CD4-positive, alpha-beta T cell treated with Interleukin-1 beta for 1 hour (primary cell): ENCODE measurements at places on chromosomes 3 and 15.

DNA sequence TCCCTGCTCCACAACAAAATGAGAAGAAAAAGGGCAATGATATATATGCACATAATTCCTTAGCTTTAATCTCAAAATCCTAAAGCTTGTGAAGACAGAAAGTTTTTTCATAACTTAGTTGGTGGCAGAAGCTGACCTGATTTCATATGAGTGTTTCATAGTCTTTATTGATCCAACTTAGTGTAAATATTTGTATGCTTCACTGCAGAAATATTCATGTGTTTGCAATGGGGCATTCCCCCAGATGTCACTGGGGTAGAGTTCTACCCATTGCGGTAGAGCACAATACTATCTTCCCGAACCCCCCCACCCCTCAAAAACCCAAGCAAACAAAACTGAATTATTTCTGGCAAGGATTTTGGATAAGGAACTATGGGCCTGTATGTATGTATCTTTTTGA, 221.2 kb downstream of the THRB start:
- no peak for DNase-seq

- DNase-seq: peak; percentile 10
Measured at GRCh38 chr3:153090973-153091372, 71.1 kb upstream of the RAP2B start.

- no peak for DNase-seq
Measured at GRCh38 chr3:54506603-54507002, 384.3 kb downstream of the CACNA2D3 start.

GRCh38 chr15:72387741-72388140, 10.4 kb upstream of the TMEM202 start:
- no peak for DNase-seq

DNA sequence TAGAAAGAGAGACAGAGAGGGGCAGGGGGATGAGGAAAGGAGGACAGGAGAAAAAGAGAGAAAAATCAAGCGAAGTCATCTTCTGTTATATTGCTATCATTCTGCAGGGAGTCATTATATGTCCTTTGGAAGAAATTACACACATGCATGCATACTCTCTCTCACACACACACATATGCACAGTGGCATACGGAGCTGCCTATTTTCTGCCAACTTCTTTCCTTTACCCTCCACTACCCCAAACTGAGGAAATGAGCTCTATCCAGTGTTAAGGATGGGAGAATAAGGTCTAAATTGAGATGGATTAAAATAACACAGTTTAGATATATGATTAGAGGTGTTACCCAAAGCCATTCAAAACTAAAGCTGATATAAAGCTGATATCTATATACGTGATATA, 48.8 kb downstream of the PDZRN3 start:
- no peak for DNase-seq

GRCh38 chr3:51544011-51544775, 5.7 kb downstream of the RAD54L2 start:
- DNase-seq: no peak

DNA sequence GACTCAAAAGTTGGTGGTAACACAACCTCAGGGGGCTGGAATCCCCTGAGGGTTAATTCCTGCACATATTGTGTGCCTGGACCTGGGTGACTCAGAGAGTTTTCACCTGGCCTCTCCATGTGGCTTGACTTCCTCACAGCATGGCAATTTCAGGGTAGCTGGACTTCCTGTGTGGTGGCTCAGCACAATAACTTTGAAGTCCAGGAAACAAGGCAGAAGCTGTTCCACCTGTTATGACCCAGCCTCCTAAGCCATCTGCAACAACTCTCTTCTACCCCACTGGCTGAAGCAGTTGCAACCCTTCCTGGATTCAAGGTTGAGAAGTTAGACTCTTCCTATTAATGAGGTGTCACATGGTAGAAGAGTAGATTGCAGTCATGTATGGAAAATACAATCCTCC, 58.4 kb downstream of the EDEM1 start:
- DNase-seq: no peak

DNA sequence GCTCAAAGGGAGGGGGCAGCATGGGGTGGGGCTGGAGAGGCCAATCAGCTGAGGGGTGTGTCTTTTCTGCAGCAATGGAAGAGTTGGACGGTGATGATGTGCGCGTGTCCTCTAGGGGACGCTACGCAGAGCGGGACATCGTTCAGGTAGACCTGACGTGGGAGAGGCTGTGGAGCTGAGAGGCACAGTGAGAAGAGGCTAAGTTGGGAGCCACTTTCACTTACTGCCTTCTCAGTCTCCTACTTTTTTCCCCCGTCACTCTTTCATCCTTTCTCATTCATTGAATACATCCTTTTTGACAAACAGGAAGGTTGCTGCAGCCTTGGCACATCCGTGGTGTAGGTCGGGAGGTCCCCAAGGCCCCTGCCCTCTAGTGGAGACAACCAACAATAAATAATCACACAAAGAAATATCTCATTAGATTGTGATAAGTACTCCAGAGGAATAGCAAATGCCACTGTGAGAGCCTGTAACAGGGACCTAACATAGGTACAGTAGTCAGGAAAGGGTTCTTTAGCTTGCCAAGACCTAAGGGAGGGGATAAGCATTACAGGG, 4.4 kb upstream of the BRPF1 start:
- peak; percentile 65 for DNase-seq

DNA sequence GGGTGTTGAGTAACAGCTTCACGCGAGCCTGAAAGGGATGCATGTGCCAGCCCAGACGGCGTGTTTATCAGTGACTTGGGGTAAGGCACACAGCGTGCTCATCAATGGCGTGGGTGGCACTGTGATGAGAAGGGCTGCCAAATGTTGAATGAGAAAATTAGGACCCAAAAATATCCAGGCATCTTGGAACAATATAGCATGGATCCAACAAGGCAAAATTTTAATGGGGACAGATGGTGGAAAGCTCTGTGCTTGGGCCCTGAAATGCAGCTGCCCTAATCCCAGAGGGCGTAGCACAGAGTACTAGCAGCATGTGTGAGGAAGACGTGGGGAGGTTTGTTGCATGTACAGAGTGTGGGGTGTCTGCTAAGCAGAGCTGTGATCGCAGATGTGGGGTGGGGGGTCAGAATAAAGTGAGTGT, 48.9 kb downstream of the SSUH2 start:
- DNase-seq: no peak

DNA sequence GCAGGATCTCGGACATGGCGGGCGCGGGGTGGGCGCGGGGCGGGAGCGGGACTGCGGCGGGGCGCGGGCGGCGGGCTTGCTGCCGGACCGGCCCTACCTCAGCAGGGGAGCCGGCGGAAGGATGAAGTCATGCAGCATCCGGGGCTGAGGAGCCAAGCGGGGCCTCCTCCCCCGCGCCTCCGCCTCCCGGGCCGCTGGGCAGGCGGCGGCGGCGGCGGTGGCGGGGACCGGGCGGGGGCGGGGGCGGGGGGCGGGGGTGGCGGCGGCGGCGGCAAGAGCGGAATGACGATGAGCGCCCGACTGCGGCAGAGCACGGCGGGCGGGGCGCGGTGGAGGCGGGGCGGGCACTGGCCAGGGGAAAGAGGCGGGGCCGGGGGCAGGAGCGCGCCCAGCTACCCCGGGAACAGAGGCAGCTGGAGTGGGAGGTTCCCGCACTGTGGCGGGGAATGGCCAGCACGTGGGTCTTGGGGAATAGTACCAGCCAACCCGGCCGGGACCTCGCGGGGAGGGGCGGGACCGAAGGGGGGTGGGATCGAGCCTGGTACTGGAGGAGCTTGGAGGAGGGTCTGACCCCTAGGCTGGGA, at the start of gene CAMK2N2:
Gene CAMK2N2, minus strand, starts transcription at position 284 of the 584 bp plus-strand sequence. Its CDS starts 268 bp downstream, at position 16.
- DNase-seq: peak; percentile 59

- no peak for DNase-seq
Measured at GRCh38 chr3:186452517-186452916, 90.5 kb upstream of the DGKG start.

- no peak for DNase-seq
Measured at GRCh38 chr3:144989807-144990206, 1018.2 kb downstream of the DIPK2A start.

GRCh38 chr3:126948980-126949535, 33.9 kb upstream of the PLXNA1 start:
- no peak for DNase-seq

GRCh38 chr15:74350295-74351275, 16.9 kb downstream of the CYP11A1 start:
- no peak for DNase-seq

GRCh38 chr3:88988906-88989305, 118.5 kb upstream of the EPHA3 start:
- DNase-seq: no peak

DNA sequence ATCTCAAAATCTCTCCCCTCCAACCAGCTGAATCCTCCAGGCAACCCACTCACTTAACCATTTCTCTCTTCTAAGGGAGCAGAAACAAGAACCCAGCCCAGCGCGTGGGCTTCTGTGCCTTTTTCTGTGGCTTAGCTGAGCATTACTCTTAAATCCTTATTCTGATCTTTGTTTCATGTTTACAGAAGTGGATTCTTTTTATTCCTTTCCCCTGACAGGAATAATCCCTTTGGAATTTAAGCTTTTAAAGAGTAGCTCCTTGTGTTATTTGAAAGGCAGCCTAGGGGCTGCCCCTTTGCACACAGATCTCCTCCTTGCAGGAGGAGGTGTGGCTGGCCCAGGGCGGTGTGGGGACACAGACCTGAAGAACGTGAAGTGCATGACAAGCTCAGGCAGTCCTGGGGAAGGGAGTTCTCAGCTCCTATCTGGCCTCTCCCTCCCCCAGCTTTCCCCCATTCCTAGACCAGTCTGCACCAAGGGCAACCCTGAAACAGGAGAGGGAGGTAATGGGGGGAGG, 77.1 kb upstream of the UBE2E1 start:
- no peak for DNase-seq

GRCh38 chr3:110236976-110237610, 834.5 kb upstream of the NECTIN3 start:
- DNase-seq: no peak

GRCh38 chr3:99365979-99366378, 272.4 kb upstream of the COL8A1 start:
- DNase-seq: no peak

DNA sequence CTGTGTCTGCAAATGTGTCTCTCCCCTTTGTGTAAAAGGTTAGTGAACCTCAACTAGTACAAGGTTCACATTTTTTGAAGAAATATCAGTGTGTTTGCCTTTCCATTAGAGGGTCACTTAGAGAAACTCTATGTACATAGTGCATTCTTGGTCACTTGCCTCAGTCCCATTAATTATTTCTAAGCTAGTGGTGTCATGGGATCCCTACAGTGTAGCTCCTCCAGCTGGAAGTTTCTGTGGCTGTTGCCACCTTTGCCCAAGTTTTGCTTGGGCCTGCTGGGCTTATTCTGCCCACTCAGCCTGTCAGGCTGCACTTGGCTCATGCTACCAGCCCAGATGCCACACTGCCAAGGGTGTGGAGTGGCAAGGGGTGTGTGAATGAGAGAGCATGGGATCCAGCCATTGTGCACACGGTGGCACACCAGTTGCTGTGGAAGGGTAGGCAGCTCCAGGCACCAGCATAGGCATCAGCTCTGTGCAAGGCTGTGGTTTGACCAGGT, 161.7 kb downstream of the ARPP21 start:
- no peak for DNase-seq

DNA sequence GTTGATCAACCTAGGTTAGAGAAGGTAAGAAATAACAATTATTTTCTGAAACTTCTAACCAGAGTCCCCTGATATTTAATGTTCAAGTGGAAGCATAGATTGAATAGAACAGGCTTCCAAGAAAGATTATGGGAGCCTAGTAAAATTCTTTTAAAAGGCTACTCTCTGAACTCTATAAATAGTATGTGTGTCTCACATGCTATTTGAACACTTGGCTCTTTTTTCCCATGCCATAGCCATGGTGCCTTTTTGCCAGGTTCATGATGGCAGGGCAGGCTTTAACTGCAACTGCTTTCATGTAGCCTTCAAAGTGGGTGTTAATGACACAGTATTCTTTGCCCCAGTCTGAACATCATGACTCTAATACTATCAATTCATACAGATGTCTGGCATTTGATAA, 22.9 kb upstream of the STRIT1 start:
- DNase-seq: no peak

DNA sequence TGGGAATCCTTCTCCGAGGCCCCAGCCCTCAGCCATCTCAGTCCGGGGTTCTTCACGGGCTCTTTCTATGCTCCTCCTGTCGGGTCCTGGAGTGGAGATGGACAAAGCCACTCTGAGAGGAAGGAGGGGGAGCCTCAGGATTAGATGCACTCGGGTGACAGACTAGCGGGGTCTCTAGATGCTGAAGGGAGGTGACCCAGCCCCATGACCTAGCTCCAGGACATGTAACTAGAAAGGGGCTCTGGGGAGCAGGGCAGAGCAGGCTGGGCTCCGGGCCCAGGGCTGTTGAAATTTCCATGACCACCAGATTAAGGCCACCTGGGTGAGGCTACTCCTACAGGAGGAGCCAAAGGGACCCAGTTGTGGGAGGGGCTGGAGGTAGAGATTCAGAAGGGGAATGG, 14.8 kb upstream of the SKIC8 start:
- no peak for DNase-seq

DNA sequence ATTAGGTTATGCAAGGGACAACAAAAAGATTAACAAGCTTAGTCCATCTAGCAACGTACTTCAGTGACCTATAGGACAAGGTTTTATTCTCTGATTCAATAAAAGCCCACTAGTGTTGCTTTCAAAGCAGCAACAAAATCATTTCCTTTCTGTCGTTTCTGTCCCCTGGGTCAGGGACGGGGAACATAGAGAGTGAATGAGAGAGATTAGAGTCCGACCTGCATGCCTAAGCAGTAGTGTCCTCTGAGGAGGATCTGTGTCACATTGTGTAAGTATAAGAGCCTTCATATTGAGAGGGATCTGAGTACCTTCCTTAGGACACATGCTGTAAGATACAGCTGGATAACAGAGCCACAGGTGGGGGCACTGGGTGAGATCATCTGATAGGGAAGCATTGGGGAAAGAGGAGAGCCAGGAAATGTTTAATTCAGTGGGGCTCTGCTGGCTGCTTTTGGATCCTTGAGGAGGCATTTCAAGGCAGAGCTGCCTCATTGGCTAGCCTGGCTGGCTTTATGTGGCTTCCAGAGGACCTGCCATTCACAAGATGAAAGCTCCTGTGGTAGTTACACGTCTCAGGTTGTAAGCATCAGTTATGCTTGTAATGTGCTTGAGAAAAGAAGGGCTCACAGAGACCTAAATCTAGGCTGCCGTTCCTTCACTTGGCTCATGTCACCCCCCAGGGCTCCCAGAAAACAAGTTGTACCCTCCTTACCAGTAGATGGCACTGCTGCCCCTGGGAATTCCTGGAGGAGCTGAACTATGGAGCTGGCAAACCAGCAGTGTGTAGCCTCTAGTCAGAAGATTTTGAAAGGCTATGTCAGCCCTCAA, 2.7 kb downstream of the TMEM108 start:
- DNase-seq: peak; percentile 2

- no peak for DNase-seq
Measured at GRCh38 chr15:60887139-60887538, 342.0 kb downstream of the RORA start.

DNA sequence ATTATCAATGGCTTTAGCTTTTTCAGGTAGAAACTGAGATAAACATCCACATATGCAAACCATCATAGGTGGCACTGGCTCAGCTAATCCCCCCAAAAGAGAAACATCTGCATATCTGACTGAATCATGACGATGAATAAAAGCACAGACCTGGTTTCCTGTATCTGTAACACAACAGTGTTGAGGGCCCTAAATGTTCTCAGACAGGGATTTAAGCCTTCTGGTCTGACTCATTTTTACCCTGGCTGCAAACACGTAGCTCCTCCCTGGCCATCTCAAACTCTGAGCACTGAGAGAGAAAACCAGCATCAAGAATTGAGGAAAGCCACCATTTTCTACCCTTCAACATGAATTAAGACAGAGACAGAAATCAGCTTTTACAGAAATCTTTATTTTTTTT, 35.2 kb downstream of the GLB1 start:
- peak; percentile 45 for DNase-seq

GRCh38 chr3:56693750-56694149, 10.7 kb upstream of the TASOR start:
- peak; percentile 14 for DNase-seq

GRCh38 chr15:38035701-38036100, 101.3 kb downstream of the TMCO5A start:
- DNase-seq: no peak
